ENCODE measurements at places on chromosomes 2 and 18.

GRCh38 chr2:74099835-74100234, 47.9 kb downstream of the BOLA3 start:
- no peak for DNase-seq

DNA sequence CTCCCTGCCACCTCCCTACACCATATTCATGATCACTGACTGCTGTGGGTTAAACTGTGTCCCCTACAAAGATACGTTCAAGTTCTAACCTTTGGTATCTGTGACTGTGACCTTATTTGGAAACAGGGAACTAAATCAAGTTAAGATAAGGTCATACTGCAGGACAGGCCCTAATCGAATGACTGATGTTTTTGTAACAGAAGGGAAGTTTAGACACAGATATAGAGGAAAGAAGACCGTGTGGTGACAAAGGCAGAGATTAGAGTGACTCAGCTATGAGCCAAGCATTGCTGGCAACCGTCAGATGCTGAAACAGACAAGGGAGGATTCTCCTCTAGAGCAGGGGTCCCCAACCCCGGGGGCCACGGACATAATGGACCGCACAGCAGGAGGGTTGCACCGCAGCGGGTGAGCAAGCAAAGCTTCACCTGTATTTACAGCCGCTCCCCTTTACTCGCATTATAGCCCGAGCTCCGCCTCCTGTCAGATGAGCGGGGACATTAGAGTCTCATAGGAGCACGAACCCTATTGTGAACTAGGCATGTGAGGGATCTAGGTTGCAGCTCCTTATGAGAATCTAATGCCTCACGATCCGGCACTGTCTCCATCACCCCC, 28.9 kb upstream of the RNF152 start:
- DNase-seq = no peak

GRCh38 chr2:46983065-46983801, 67.6 kb upstream of the MCFD2 start:
- DNase-seq = no peak

- DNase-seq = no peak
Measured at GRCh38 chr2:45688479-45689298, 37.2 kb downstream of the PRKCE start.

DNA sequence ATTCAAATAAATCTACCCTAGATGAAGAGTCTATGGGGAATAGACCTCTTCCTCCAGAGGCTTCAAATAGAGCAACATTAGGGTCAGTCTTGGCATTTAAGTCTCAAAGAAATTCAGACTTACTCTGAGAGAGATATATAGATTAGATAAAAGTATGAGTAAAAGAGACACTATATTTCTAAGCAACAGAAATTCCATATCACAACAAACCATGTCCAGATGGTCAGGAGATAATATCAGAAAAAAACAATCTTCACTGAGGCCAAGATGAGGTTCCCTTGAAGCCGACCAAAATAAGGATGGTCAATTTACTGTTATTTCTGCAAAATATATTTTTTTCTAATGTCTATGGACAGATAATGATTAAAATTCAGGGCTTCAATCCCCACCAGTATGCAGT, 89.1 kb upstream of the NOSTRIN start:
- no peak for DNase-seq

DNA sequence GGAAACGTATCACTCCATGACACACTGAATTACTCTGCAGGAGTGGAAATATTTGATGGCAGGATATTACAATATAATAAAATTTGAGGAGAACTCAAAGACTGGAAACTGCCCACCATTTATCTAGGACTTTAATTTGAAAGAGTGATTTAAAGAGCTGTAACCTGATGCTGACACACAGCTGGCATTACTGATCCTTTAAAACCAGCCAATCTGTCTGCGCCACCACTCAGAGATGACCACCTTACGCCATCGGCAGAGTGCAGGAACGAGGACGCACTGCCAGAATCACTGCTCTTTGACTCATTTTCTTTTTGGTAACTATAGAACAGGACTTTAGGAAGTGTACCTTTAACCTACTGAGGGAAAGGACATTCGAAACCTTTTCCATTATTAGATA, 114.1 kb downstream of the EPB41L3 start:
- DNase-seq = no peak

GRCh38 chr2:20623241-20623640, 27.7 kb downstream of the HS1BP3 start:
- no peak for DNase-seq

GRCh38 chr2:233108611-233109490, 48.7 kb downstream of the INPP5D start:
- no peak for DNase-seq

DNA sequence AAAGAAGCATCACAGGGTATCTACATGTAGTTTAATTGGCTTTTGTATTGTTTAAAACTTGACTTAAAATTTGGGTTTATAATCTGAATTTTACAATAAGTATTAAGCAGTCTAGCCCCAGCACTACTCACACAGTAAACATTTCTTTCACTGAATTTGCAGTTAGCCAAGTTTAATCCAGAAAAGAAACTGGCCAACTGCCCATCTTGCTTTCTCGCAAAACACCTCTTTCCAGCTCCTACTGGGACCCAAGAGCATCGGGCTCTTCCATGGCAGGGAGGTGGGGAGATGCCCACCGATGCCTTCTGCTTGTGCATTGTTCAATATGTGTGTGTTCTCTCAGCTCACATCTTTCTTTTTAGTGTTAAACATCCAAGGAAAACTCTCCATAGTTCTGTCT, 212.8 kb upstream of the BOD1L2 start:
- DNase-seq = no peak

GRCh38 chr2:135694711-135695110, 46.9 kb upstream of the UBXN4 start:
- DNase-seq = no peak

- DNase-seq = no peak
Measured at GRCh38 chr2:155070489-155070888, 372.0 kb downstream of the KCNJ3 start.

GRCh38 chr2:20609995-20610357, 40.9 kb downstream of the HS1BP3 start:
- DNase-seq = no peak

DNA sequence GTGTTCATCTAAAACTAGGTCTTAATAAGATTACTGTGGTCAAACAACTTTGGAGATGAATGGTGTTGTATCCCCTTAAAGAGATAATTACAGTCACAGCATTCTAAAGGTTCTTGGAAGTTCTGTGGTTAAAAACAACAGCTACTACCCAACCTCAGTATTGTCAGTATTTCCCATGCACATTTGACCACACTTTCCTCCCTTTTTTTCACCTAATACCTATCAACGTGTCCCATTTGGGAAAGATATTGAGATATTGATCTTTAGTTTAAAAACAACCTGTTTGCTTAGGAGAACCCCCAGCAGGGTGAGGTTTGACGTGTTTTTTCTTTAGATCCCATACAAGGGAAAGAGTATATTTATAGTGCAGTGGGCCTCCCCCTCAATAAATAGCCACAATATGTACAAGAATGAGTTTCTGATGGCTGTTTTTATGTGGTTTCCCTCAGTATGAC, 65.6 kb downstream of the WDR7 start:
- no peak for DNase-seq

DNA sequence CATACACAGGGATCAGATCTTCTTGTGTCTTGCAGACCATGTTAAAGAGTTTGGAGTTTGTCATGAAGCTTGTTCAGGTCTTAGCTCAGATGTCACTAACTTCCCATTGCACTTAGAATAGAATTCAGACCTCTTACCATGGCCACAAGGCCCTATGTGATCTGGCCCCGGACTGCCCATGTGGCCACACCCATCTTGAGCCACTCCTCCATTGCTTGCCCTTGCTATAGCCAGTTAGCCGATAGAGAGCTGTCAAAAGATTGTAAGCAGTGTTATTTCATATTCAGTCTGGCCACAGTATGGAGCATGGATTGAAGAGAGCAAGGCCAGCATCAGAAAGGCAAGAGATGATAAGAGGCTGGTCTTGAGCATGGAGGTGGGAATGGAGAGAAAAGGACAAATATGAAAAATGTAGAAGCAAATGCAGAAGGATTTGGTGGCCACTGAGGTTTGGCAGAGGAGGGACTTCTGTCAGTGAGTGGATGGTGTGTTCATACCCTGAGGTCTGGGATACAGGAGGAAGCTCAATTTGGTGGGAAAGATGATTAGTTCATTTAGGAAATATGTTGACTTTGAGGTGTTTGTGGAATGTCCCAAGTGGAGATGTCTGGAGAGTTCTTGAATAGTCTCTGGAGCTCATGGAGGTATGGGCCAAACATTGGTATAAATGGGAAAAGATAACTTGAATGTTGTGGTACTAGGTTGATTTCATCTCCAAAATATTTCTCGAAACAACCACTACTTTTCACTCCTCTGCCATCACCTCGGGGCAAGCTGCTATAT, 10.6 kb downstream of the DGUOK start:
- DNase-seq = no peak

GRCh38 chr2:10533811-10534321, 85.7 kb upstream of the ODC1 start:
- DNase-seq = no peak

All from cortex of kidney (tissue), 1 donor.